ENCODE measurements at places on chromosomes 2 and 18.

- DNase-seq, result no peak
These were observed 136.6 kb upstream of the RMP24 start for GRCh38 chr18:35835833-35836232.

DNA sequence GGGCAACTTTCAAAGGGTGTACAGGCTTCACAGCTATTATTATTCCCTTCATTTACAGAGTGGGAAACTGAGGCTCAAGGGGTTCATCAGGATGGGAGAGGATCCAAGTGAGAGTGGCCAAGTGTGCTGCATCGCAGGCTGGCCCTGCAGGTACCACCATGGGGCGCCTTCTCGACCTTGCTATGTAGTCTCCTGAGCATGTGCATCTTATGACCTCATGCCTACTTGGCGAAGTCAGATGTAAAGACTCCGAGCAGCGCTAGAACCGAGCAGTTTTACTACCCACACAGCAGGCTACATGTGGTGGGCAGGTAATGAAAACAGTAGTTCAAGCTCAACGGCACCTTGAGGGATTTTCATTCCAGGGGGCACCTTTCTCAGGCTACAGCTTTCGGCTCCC lies 42.0 kb downstream of the TFCP2L1 start:
- DNase-seq, result no peak

- DNase-seq, result no peak
These were observed 130.7 kb upstream of the SERTAD2 start for GRCh38 chr2:64784168-64785061.

DNA sequence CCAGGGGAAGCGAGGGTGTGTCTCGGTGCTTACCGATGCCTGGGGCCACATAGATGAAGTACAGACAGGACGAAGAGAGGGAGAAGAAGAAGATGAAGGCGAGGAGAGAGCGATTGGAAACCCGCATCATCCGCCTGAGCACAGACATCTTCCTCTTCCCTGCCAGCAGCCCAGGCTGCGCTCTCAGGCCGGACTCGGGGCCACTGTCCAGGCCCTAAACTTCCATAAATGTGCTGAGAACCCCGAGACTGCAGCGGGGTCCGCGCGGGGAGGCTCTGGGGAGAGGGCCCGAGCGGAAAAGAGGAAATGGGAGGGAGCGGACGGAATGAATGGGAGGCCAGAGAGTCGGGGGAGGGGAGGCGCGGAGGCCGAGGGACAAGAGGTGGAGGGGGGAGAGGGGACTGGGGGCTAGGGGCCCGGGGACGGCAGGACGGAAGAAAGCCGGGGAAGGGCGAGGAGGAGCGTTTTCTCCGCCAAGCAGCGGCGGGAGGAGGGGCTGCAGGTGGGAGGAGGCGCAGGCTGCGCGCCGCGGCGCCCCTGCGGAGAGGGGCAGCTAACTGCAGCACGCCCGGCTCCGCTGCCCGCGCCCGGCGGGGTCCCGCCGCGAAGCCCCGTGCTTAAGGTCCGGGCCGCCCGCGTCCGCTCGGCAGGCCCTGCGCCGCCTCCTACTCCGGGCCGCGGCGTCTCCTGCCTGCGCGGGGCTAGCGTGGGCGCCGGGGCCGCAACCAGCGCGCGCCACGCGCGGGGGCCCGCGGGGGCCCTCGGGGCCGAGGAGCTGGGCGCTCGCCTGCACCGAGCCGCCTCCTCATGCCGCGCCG lies at the start of gene B4GALT6:
TSS of gene B4GALT6 (minus strand) at position 303 of the 818 bp plus-strand sequence. CDS start at position 148, 155 bp downstream.
- no peak for DNase-seq

DNA sequence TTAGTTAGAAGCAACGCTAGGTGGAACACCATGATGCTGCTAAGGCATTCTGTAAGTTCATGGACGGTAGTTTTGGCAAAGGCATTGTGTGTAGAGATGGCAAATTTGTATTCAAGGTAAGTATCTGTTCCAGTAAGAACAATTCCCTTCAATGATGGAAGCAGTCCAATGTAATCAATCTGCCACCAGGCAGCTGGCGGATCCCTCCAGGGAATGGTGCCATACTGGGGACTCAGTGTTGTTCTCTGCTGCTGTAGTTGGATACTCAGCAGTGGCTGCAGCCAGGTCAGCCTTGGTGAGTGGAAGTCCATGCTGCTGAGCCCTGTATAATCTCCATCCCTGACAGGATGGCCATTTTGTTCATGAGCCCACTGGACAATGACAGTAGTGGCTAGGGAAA lies 62.8 kb downstream of the ARL6IP6 start:
- no peak for DNase-seq

GRCh38 chr18:38695559-38696280 lies 1130.1 kb upstream of the CELF4 start:
- no peak for DNase-seq

DNA sequence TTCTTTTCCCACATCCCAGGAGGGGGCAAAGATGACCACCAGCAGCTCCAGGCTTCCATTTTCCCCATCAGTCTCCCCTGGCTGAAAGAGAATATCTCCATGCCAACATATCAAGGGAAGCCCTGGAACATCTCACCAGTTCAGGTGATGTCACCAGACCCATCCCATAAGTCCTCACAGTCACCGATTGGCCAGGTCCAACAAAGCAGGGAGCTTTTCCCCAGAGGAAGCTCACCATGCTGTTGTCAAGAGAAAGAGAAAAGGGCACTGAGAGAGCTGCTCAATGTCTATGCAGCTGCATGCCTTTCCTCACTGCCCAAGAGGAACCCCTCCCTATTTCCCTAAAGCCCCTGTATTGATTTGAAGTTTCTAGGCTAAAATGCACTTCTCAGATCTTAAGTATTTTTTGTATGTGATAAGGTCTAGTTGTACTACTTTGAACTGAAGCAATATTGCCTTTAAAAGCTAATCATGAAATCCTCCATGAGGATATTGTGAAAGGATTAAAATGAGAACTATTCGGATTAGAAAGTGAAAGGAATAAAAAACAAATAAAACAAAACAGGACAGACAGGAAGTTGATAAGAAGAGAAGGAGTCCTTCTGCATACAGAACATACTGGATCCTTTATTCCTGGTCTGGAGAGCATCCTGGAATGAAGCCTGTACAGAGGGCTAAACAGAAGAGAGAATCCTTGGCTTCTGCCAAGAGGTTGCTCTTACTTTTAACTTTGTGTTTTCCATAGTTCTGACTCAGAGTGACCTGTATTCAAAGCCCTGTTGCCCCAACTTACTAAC lies 45.2 kb upstream of the CTIF start:
- no peak for DNase-seq

- DNase-seq, result no peak
These were observed 250.0 kb downstream of the HRH4 start for GRCh38 chr18:24710474-24710873.

DNA sequence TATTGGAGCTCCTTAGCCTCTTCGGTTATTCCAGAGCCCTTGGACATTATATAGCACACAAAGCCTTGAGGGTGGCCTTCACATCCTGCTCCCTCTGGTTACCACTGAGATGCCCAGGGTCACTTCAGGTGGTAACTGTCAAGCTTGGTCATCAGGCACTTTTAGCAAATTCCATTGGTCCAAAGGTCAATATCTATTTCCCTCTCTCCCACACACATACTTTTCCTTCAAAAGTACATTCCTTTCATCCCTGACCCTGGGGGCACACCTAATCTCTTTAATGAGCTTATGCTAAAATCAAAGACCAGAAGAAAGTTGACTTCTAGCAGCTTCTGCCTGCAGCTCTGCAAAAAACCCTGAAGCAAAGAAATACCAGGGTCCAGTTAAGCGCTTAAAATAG lies 172.0 kb upstream of the NRP2 start:
- no peak for DNase-seq

GRCh38 chr2:9419541-9419940 lies 3.8 kb downstream of the ITGB1BP1 start:
- DNase-seq, result no peak

DNA sequence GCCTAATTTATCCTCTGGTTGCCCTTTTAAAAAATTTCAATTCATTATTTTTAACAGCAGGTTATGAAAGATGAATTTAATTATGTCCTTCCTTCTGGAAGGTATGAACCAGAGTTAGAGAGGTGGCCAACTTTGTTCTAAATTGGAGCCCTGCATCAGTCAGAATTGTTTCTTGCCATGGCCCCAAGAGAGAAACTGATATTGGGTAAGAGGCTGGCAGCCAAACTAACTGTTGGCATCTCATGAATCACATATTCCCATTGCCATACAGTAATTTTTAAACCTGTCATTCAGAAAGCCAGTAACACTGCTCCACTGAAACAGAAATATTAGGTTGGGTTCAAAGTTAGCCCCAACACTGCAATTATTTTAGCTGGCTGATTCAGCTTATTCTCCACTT lies 67.4 kb downstream of the SMAD2 start:
- no peak for DNase-seq

GRCh38 chr2:197092431-197092830 lies 165.9 kb upstream of the PGAP1 start:
- DNase-seq, result no peak

GRCh38 chr2:163812926-163813520 lies 77.2 kb upstream of the FIGN start:
- no peak for DNase-seq

DNA sequence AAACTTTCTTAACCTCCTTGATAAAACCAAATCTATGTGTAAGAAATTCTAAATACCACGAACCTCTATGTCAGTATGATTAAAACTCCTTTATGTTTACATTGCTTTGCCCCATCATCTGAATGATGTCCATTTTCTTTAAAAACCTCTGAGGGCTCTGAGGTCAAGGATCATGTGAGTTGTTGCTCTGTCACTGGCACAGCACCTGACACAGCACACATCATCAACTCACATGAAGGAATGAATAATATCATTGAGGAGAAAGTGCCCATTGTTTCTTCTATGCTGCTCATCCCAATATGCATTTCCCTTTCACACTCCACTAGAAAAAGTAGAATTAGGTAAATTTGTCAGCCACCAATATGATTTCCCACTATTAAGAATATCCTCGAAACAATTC lies 1178.7 kb upstream of the NRXN1 start:
- DNase-seq, result no peak

GRCh38 chr2:206083602-206084438 lies 2.2 kb downstream of the INO80D start:
- no peak for DNase-seq

GRCh38 chr18:53795061-53795460 lies 429.4 kb downstream of the MBD2 start:
- DNase-seq, result no peak

DNA sequence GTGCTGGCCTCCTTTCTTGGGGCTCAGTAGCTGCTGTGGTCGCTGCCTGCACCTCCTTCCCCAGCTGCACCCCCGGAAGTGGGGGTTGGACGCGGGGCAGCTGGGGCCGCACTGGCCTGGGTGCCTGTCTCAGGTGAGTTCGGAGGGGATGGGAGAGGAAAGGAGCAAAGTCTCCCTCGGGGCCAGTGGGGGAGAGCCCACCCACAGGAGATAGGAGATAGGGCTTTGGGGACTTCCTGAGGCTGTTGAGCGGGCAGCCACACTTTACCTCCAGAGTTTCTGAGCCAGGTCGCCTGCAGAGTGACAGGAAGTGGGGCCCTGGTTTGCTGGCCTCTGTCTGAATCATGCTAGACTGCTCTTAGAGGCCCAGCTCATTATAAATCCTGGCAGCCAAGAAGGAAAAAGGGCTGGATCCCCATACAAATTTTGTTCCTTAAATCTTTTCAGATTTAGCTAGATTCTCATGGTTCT lies 8.1 kb downstream of the MBP start:
- DNase-seq, result no peak

GRCh38 chr2:104897515-104898184 lies 43.7 kb downstream of the POU3F3 start:
- no peak for DNase-seq

DNA sequence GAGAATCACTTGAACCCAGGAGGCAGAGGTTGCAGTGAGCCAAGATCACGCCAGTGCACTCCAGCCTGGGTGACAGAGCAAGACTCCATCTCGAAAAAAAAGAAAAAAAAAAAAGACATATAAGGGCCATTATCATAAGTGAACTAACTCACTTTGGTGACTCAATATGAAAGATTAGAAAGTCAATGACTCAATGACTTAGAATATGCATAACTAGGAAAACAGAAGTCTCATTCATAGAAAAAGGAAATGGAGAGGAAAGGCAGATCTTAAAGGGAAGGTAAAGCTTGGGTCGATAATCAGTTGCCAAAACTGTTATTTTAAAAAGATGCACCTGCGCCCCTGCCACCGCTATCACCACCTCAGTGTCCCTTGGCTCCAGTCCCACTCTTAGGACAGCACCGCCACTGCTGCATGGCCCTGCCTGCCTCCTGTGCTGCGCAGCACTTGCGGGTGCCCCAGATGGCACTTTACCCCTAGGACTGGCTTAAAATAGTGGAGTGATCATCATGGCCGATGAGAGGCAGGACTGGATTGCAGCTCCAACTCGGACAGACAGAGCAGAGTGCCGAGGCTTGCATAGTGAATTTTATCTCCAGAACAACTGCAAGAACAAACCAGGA lies 54.7 kb downstream of the INO80D start:
- no peak for DNase-seq

- no peak for DNase-seq
These were observed 35.1 kb upstream of the NTSR2 start for GRCh38 chr2:11705063-11705462.

- no peak for DNase-seq
These were observed 114.9 kb upstream of the RAB27B start for GRCh38 chr18:54713386-54713785.

DNA sequence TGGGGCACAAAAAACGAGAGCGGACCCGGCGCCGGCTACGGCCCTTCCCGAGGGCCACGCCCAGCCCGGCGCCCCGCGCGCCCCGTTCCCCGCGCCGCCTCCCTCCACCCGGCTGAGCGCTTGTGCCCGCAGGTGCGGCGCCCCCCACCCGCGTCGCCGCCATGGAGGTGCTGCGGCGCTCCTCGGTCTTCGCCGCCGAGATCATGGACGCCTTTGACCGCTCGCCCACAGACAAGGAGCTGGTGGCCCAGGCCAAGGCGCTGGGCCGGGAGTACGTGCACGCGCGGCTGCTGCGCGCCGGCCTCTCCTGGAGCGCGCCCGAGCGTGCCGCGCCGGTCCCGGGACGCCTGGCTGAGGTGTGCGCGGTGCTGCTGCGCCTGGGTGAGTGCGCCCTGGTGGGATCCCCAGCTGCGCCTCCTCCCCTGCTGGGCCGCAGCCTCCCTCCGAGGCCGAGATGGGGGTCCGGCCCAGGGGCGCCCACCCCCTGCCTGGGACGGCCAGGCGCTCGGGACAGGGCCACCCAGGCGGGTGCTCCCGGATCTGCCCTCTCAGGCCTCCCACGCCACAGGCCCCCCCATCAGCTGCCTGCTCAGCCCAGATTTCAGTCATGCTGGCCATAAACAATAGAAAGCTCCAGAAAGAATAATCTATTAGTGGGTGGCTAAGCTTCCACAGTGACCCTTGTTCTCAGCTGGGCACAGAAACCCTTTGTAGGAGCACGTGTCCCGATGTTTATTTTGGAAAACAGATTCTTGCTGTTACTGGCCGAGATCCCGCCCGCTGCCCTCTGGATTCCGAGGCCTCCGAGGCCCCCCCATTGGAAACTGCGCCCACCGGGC lies 997 bp downstream of the BOK start:
- no peak for DNase-seq

GRCh38 chr2:120169020-120169419 lies 54.2 kb downstream of the TMEM185B start:
- DNase-seq, result no peak

- DNase-seq, result no peak
These were observed 10.6 kb upstream of the SAP130 start for GRCh38 chr2:128038411-128038810.

Data from stimulated activated CD4-positive, alpha-beta T cell treated with anti-CD3 and anti-CD28 coated beads, Interleukin-15, amount 100 ng/mL, for 1 hour (primary cell).